ENCODE measurements at places on chromosomes 3 and 15. TPM values are rescaled to one million over a fixed set of nuclear protein-coding genes. Genes with fewer than 3 reads are reported as not detected.

Gene GABRG3
- 0.96 TPM for polyA plus RNA-seq

Gene XCR1
- 0.12 TPM for polyA plus RNA-seq

Gene CHRNA3
- polyA plus RNA-seq = 0.76 TPM

Gene PLXNA1
- 24.1 TPM for polyA plus RNA-seq

Gene SLC28A1
- 7.4 TPM for polyA plus RNA-seq

Gene PCOLCE2
- 4.9 TPM for polyA plus RNA-seq

Gene C3orf70
- 8.8 TPM for polyA plus RNA-seq

Gene CFAP20DC
- 4.6 TPM for polyA plus RNA-seq

Gene SCG3
- 0.10 TPM for polyA plus RNA-seq

Gene HCLS1
- 8.0 TPM for polyA plus RNA-seq

Gene PIGZ
- polyA plus RNA-seq = 1.1 TPM

Gene ESYT3
- 1.1 TPM for polyA plus RNA-seq

Gene NANOGP8
- 0.17 TPM for polyA plus RNA-seq

Gene TMOD3
- polyA plus RNA-seq = 56.1 TPM

Gene CPN2
- polyA plus RNA-seq = 0.69 TPM

Gene XYLB
- polyA plus RNA-seq = 10.4 TPM

Gene CTXN2
- not detected for polyA plus RNA-seq

Gene CHSY1
- polyA plus RNA-seq = 45.6 TPM

Gene EPHB1
- polyA plus RNA-seq = 5.0 TPM

Gene KLHL6
- polyA plus RNA-seq = 0.94 TPM

Gene RNF111
- 37.0 TPM for polyA plus RNA-seq

Gene SLC7A14
- 1.6 TPM for polyA plus RNA-seq

Gene STRA6
- polyA plus RNA-seq = 27.3 TPM

Gene DUOXA1
- polyA plus RNA-seq = 0.16 TPM

Gene CATSPER2
- polyA plus RNA-seq = 4.0 TPM

Gene FBXW12
- polyA plus RNA-seq = 0.33 TPM

Gene MRPL47
- 64.6 TPM for polyA plus RNA-seq

Gene CCR4
- polyA plus RNA-seq = 0.18 TPM

Gene GPR149
- not detected for polyA plus RNA-seq

Gene DPP8
- 26.7 TPM for polyA plus RNA-seq

Gene CAND2
- 10.1 TPM for polyA plus RNA-seq

Gene ZPLD1
- 0.62 TPM for polyA plus RNA-seq

Gene NPAP1
- polyA plus RNA-seq = 0.14 TPM

Gene ENTPD3
- 1.8 TPM for polyA plus RNA-seq

Gene CHRM5
- 0.07 TPM for polyA plus RNA-seq

Gene MB21D2
- 16.9 TPM for polyA plus RNA-seq

Gene SCN11A
- 0.85 TPM for polyA plus RNA-seq

Gene PTPRG
- 87.3 TPM for polyA plus RNA-seq

Gene SLC22A13
- 2.4 TPM for polyA plus RNA-seq

Gene ACTRT3
- 4.1 TPM for polyA plus RNA-seq

Gene PRR20G
- not detected for polyA plus RNA-seq

Gene CAMK1
- polyA plus RNA-seq = 20.8 TPM

Gene LRRN1
- polyA plus RNA-seq = 18.2 TPM

Gene GOLGA6D
- 0.11 TPM for polyA plus RNA-seq

Gene CELSR3
- polyA plus RNA-seq = 0.74 TPM

Gene DPPA2
- polyA plus RNA-seq = 1.4 TPM

Measured in right renal cortex interstitium (tissue), 3 donors.